ENCODE measurements at places on chromosomes 6 and 20.
A peak's percentile ranks its signal among the peaks of the same experiment; 100 is the strongest.

GRCh38 chr20:47349365-47350180 lies 6.9 kb downstream of the ZMYND8 start:
- no peak for DNase-seq

DNA sequence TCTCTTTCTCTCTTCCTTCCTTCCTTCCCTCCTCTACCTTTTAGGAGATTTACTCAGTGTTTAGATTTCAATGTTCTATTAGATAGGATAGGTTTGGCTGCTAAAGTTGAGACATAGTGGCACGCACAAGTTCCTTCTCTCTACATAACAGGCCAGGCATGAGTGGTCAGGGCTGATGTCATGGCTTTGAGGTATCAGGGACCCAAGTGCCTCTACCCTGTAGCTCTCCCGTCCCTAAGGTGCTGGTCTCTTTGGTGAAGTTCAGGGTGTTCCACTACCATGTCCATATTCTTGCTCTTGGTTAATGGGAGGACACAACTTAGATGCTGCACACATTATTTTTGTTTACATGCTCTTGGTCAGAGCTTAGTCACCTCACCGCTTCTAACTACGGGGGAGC lies 245.3 kb downstream of the QKI start:
- no peak for DNase-seq

GRCh38 chr6:52972989-52973388 lies 22.1 kb downstream of the GSTA4 start:
- no peak for DNase-seq

DNA sequence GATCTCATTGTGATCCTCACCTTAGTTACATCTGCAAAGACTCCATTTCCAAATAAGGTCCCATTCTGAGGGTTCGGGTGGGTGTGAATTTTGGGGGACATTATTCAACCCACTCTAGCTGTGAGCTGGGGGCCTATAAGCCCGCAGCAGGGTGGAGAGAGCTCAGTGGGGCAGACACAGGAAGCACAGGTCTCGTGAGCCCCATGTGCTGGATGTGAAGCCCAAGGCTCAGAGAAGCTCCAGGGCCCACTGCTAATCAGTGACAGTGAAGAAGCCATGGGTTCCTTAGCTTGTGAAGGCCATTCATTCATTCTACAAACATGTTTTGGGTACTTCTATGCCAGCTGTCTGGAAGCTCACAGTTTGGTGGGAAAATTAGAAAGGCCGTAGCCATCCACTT lies 47.5 kb downstream of the CHMP4B start:
- DNase-seq = no peak

- DNase-seq = no peak
These were observed 656 bp downstream of the RTEL1 start for GRCh38 chr20:63658749-63659187.

GRCh38 chr6:34414999-34415858 lies 10.6 kb downstream of the RPS10 start:
- no peak for DNase-seq

GRCh38 chr6:4017834-4018170 lies 61.1 kb downstream of the FAM217A start:
- DNase-seq = no peak

DNA sequence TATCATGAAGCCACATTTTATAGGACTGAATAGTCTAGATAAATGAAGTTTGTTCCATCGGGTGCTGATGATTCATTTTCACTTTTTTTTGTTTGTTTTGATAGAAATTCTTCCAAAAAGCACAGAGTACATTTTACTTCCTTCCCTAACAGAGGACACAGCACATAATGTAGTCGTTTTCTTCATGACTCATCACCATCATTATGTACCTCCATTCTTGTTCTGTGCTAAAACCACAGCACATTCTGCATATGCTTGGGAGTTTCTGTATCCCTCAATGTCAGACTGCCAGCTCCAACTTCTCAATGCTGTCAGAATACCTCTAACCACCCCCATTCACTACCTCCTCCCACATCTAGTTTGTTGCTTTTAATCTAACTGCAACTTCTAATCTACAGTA lies 1004.9 kb upstream of the ADGRB3 start:
- no peak for DNase-seq

DNA sequence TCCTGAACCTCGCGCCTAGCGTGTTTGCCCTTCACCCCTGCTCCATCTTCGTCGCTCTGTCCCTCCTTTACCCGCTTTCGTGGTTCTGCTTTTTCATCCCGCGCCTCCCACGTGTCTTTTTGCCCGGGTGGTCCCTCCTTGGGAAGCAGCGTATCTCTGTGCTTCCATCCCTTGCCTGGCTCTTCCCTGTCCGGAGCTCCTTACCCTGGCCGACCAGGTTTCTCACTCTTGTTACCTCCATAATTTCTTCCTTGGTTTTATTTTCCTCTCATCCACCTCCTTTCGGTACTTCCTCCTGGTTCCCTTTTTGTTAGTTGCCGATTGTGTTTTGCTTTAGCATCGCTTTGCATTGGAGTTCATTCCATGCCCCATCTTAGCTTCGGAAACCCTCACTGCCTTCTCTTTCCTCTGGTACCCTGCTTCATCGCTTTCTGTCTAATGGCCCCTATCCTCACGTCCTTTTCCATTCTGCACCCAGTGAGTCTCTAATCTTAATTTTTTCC lies 735 bp downstream of the FAM135A start:
- DNase-seq = peak; percentile 69

- no peak for DNase-seq
These were observed at the start of gene PHF1 for GRCh38 chr6:33410711-33411631. Gene PHF1 (plus strand): TSS chr6:33411014. CDS start chr6:33412264, 1,250 bp downstream.

DNA sequence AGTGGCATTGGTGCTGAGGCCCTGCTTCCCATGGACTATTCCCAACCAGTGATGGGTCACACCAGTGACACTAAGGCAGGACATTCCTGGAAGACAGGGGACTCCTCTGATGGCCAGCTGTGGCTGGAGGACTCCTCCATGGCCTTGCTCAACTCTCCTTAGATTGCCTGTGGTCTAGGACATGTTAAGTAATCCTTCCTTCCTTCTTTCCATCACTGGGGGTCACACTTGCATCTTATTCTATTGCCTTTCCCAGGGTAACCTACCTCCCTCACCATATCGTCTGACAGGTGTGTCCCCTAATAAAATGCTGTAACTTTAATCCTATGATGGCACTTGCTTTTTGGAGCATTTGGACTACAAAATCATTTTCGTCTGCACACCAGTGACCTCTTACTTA lies 24.5 kb upstream of the HLA-A start:
- DNase-seq = no peak

DNA sequence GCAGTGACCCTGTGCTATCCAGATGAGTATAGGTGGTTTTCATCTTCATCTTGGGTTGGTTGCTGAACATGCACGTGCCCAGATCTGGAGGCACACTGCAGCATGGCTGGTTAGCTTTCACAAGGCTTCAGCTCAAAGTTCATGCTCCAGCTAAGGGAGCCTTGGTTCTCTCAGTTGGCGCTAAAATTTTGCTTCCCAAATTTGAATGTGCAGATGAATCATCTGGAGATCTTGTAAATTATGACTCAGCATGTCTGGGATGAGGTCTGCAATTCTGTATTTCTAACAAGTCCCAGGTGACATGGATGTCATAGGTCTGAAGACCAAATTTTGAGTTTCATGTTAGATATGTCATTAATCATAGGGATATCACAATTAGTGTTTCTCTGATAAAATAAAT lies 230.8 kb downstream of the FOXA2 start:
- DNase-seq = no peak

- DNase-seq = no peak
These were observed 165.7 kb upstream of the RNF217 start for GRCh38 chr6:124796464-124796970.

DNA sequence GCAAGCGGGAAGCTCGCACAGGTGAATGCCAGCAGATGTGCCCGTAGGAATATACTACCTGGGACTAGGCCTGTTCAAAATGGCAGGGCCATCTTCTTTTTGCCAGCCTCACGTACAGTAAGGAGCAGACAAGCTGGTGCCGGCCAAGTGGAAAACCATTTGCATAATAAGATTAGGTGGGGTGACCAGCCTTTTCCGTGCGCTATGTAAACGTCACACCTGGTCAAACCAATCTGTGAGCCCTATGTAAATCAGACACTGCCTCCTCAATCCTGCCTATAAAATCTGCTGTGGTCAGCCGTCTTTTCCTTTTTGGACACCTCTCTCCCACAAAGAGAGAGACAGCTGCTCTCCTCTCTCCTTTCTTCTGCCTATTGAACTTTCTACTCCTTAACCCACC lies 60.8 kb upstream of the TMEM30A start:
- DNase-seq = no peak

GRCh38 chr6:15770347-15771143 lies 107.7 kb upstream of the DTNBP1 start:
- DNase-seq = no peak

GRCh38 chr20:32358883-32359632 lies 927 bp downstream of the ASXL1 start:
- DNase-seq = peak; percentile 89

DNA sequence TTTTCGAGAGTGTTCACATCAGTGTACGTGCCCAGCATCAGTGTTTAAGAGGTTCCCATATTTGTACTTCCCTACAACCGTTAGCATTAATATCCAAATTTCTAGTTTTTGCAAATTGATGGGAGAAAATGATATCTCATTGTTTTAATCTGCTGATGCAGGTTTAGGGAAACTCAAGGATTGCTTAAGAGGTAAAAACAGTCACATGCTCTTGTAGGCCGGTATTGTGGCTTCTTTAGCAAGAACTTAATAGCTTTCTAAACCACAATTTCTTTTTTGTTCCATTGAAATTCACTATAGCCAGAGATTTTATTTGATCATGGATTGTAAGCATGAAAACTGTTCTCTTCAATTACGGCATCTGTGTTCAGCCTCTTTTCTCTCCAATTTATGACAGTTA lies 29.5 kb downstream of the BEND6 start:
- DNase-seq = no peak

DNA sequence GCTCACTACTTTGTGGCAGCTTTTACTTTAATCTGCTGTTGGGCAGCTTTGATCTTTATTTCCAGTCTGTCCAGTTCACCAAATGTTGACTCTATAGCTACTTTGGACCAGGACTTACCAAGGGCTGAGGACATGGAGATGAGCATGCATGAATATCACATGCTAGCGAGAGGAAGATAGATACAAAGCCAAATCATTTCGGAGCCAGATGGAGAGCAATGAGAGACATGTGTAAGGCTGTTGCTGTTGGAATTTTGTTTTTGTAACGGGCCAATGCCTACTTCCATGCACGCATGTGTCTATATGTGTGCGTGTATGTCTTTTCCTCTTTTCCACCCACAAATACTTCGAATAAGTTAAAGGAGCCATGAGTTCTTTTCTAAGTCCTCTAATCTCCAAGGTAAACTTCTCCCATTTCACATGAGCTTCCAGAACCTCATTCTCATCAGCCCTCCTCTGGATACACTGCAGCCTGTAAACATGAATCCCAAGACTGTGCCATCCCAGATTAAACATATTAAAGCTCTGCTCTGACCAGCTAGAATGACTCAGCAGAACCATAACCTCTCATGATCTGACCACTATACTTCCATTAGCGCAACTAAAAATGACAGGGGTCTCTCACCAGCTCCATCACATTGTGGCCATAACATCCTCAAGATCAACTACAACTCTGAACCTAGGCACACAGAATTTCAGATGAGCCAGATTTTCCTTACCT lies 160.7 kb downstream of the LRFN2 start:
- no peak for DNase-seq

DNA sequence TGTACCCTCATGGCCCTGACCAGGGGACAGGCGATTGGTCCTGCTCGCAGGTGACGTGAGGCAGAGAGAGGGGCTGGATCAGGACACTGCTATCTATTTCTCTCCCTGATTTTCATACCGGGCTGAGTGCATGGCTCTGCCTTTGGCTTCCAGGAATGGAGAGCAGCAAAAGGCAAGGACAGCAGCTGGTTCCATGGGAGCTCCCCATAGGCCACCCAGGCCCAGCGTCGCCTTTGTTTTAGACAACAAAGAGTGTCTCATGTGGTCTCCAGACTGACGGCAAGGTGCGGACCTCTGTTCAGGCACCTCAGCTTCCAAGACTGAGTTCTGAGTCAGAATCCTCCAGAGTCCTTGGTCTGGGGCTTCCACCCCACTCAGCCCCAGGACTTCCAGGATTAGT lies 123.1 kb downstream of the VEGFA start:
- DNase-seq = no peak

DNA sequence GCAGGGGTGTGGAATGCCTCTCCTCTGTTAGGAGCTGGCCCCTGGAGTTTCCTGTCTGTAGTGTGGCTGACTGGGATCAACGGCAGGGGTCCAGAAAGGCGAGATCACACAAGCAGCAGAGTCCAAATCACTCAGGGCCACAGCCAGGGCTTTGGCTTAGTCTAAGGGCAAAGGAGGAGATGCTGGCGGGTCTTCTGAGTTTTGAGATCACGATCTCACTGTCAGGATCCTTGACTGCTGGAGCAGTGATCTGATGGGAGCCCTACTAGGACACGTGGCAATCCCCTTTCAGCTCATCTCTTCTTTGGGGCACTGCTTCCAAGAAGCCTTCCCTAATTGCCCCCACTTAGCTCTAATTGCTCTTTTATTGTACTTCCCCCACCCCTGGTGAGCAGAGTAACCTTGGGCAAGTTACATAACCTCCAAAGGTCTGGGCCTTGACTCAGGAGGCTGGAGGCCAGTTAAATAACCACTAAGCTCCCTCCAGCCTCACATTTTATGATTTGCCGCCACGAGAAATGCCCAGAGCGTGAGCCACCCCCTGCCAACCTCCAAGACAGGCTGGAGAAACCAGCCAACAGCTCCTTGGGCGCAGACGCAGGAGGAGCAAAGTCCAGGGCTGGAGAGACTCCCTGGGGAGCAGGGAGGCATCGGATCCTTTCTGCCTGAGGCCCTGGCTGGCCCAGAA lies 12.0 kb downstream of the KCNK5 start:
- no peak for DNase-seq

DNA sequence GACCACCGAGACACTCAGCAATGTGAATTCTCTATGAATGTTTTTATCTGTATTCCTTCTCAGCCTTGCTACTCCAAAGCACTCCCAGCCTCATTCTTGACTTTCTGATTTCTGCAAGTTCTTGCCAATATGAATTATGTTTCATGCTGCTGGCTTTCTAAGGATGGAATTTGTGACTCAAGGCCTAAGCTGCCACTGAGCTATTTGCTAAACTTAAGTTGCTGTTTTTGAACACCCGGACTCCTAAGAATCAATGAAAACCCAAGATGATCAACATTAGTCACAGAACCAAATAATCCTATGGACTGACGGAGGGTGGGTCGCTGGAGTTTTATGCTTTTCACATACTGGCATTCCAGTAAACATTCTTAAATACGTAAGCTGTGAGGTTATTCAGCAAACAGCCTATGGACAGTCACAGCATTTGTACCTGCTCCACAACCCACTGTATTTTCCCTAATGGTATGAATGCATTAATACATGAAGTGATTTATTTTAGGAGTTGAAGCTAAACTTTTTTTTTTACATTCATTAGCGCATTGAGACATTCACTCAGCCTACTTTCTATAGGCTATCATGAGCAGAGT lies 8.2 kb upstream of the PXDC1 start:
- no peak for DNase-seq

Data from left forelimb (tissue), 1 donor.